ENCODE measurements at places on chromosomes 3 and 15. TPM values are rescaled to one million over a fixed set of nuclear protein-coding genes. Genes with fewer than 3 reads are reported as not detected.

GRCh38 chr3:142115867-142116668 lies 33.3 kb downstream of the TFDP2 start:
- no peak for DNase-seq

DNA sequence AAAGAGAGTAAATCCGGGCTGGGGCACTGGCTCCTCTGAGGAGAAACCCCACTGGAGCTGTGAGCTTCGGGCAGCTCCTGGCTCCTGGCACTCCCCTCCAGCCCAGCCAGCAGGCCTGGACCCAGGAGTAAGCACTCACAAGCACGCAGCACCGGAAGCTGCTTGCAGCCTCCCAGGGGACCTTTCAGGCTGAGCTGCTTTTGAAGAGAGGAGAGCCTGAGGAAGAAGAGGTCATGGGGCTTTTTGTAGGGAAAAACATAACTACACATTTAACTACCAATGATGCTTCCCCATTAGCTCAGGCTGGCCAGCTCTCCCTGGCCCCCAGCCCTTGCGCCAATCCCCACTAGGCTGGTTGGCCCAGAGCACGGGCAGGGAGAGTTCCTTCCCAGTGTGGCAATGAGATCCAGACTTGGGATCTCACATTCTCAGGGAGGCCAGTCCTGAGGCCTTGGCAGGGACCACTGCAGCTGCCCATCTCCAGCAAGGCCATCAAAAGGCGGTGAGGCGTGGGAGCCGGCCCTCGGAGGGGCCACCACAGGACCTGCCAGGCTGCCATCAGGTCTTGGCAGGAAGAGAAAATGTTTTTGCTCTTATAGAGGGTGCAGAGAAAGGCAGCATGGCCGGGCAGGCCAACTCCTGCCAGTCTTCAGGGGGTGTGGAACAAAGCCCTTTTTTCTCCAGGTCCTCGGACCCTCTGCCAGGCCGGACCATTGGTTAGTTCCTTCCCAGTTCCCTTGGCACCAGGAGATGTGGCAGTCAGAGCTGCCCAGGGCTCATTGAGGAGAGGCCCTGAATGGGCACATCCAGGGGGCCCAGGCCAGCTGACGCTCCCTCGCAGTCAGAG lies 41.5 kb upstream of the MFGE8 start:
- no peak for DNase-seq

GRCh38 chr3:195609229-195609628 lies 25.5 kb upstream of the APOD start:
- peak; percentile 83 for DNase-seq

GRCh38 chr3:30187366-30187765 lies 419.0 kb upstream of the TGFBR2 start:
- DNase-seq: no peak

DHX36 gene
- total RNA-seq: 128 TPM

GOLGA8T gene
- not detected for total RNA-seq

CRTAP gene
- total RNA-seq: 40.3 TPM

FYCO1 gene
- 20.1 TPM for total RNA-seq
